Caudate nucleus (tissue), 63 donors: ENCODE measurements at places on chromosomes 16 and 17.

DNA sequence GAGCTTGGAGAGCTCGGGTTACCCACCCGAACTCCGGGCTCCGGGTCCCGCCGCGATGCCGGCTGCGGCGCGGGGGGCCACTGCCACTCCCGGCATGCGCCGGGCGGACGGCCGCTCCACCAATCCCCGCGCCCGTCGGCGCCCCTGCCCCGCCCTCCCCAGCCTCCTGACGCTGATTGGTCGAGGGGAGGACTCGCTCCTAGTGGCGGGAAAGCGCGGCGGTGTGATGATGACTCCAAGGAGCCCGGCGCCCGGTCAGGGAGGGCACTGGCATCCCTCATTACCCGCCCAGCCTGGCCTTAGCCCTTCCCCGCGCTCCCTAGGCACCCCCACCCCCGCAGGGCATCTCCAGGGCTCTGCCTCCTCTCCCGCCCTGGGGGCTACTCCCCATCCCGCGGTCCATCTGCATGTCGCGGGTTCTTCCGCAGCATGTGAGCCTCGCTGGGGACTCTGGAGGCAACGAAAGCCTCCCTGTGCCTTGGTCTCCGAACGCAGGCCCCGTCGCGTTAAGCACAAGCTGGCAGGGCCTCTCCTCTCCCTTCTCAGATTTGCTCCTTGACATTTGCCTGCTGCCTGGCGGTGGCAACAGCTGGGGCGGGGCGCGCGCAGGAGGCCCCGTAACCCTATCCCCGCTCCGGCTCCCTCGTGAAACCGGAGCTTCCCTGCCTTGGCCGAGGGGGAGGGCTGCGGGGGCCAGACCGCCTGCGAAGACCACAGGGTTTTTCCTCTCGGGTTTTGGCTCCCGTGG, 1.7 kb downstream of the ATP2A1 start:
- DNase-seq = peak; percentile 74

GRCh38 chr16:57863434-57864160, 61.3 kb upstream of the KIFC3 start:
- DNase-seq = peak; percentile 11

- no peak for DNase-seq
Observed at GRCh38 chr16:29007730-29008593, 23.1 kb downstream of the LAT start.

GRCh38 chr16:1938316-1938715, 4.7 kb downstream of the MSRB1 start:
- DNase-seq = no peak

- no peak for DNase-seq
Observed at GRCh38 chr16:82601989-82602640, 24.7 kb upstream of the CDH13 start.

DNA sequence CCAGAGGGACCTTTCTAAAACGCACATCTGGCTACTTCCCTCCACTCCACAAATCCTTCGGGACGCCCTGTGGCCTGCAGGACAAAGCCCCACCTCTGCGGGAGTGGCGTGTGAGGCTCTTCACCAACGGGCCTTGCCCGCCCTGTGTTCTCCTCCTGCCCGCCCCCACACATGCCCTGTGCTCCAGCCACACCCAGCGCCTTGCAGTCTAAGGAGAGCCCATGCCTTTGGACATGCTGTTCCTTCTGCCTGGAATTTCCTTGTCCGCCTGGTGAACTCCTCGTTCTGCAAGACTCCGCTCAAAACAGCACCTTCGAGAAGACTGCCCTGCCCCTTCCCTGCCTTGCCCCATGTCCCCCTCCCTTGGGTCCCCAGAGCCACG, 7.4 kb downstream of the ELOB start:
- no peak for DNase-seq

DNA sequence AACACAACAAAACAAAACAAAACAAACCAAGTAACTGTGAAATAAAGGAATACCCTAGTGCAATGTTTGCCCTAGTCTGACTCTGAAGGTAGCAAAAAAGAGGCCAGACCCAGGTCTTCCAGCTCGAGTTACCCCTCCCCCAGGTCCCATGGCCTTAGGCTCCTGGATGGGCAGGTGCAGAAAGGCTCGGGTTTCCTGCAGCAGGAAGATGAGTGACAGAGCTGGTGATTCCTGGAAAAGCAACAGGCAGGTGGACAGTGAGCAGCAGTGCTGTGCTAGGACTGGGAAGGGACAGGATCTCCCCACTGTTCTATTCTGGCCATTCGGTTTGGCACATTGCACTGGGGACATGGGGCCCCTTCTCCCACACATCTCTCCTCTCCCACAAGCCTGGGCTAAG, 42.9 kb upstream of the MRTFB start:
- DNase-seq = no peak

DNA sequence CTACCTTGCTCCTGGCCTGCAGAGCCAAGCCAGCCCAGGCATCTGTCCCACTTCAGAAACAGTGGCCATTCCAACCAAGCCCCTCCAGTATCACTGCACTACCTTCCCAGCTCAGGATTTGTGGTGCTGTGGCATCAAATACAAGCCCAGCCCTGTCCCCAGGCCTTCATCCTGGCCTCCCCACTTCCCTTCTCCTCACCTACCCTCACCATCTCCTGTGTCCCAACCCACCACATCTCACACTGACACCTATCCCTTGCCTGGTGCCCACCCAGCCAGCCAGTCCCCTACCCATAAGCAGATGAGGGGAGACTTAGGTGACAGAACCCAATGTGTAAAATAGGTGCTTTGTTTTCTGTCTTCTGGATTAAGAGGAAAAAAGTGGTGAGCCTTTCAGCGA, 66.0 kb upstream of the CDH5 start:
- no peak for DNase-seq

DNA sequence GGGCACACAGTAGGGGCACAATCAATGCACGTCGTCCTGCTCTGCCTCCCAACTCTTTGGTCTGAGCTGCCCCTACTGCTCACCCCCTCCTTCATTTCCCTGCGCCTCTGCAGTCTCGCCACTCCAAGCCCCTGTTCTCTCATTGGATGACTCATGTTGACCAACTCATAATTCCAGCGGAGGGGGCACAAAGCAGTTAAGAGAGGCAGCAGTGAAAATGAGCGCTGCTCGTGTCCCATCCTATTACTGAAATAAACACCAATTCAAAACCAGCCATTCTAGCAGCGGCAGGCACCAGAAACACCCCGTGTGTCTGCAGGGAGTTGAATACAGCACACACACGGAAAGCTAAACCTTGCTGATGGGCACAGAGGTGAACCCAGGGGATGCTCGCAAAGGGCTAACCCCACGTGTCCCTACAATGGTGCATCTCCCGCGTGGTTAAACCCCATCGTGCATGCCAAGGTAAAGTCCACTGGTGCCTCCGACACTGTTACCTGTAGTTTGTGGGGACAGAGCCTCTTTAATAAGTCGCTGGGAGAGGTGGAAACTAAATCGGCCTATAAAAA, 310.4 kb downstream of the XYLT1 start:
- no peak for DNase-seq

DNA sequence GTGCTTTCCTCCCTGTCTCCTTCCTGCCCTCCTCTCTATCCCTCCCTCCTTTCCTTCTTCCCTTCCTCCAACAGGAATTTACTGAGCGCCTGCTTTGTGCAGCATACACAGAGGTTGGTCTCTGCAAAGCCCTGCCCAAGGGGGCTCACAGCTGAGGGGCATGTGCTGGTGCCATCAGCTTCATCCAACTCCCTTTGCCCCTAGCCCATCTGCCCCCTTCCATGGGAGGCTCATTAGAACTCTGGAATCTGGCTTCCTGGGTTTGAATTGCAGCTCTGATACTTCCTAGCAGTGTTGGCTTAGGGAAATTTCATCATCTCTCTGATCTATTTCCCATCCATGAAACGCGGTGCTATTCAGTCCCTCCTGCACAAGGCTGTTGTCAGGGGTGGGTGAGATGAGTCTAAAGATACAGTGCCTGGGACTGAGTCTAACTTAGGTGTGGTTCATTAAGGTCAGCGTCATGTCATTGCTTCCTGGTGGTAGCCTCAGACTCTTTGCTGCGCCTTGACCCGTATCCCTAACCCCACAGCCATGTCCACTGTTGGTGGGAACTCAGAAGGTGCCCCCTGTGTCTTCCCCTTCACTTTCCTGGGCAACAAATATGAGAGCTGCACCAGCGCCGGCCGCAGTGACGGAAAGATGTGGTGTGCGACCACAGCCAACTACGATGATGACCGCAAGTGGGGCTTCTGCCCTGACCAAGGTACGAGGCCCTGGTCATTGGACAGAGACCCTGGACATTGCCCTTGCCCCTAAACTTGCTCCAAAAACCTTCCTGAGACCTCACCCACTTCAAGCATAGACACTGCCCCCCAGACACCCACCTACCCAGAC, 10.3 kb downstream of the MMP2 start:
- no peak for DNase-seq

DNA sequence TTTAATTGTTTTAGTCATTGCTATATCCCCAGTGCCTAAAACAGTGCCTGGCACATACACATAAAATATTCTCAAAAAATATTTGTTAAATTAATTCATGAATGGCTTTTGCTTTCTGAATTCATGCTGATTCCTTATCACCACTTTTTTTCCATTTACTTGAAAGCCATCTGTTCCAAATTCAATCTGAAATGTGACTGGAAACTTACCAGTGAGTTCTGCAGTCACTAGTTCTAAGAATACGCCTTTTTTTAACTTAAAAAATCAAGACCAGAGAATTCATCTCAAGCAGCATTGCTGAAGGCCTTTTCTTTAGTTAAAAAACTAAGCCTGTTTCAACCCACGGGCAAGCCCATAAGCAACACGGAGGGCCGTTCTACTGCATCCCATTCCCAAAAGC, 114.0 kb upstream of the ERCC4 start:
- DNase-seq = no peak

DNA sequence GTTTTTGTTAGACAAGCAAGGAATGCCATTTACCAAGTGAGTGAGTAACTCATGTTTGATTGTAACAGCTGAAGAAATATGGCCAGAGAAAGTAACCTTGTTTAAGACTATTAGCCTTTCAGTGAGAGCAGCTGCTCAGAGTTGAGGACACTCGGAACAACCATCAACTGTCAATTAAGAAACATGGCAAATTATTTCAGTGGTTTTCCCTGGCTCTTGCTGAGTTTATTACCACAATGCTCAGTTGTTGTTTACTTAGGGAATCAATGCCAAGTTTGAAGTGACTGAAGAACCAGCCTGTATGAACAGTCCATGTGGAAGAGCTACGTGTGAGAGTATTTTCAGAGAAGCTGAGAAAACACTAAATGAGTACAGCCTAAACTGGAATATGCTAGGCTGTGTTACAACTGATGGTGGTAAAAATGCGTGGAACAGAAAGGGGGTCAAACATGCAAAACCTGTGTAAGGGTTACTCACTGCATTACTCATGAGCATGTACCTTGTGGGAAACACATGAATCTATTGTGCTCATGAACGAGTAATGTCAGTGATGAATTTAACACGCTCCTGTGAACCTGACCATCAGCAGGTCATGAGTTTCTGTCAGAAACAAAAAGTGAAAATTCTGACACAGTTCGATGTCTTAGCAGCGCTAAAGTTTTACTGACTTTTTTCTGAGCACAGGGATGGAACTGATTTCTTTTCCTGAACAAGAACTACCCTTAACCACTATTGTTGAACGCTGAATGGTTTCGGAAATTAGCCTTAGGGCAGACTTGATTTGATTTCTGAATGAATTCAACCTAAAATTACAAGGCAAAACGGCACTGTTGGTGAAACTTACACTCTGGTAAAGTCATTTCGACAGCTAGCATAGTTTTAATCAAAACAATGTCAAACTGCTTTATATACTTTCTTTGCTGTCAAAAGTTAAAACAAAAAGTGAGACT, 33.5 kb downstream of the GNA13 start:
- DNase-seq = no peak

GRCh38 chr17:44846206-44846605, 1.5 kb upstream of the HIGD1B start:
- DNase-seq = no peak

GRCh38 chr16:65064131-65064530, 57.7 kb downstream of the CDH11 start:
- DNase-seq = no peak

DNA sequence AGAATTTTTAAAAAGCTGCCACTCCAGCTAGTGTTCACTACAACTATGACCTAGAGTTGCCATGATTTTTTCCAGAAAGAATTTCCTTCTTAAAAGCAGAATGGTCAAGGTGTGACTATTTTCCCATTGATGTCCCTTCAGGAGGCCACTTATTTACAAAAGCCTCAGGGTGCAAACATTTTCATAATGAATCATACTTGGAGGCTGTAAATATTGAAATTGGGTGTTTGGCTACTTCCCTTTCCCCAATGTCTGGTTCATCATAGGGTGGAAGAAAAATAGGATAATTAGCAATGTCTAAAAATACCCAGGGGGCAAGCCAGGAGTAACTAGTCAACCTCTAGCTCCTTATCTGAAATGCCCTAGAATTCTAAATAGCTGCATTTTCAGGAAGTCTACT, 18.8 kb downstream of the AXIN2 start:
- no peak for DNase-seq

GRCh38 chr17:47757386-47757785, 24.4 kb downstream of the TBX21 start:
- DNase-seq = no peak

GRCh38 chr17:2841606-2842005, 45.4 kb downstream of the RAP1GAP2 start:
- DNase-seq = no peak

- DNase-seq = no peak
Observed at GRCh38 chr16:80594756-80595155, 54.0 kb downstream of the DYNLRB2 start.

DNA sequence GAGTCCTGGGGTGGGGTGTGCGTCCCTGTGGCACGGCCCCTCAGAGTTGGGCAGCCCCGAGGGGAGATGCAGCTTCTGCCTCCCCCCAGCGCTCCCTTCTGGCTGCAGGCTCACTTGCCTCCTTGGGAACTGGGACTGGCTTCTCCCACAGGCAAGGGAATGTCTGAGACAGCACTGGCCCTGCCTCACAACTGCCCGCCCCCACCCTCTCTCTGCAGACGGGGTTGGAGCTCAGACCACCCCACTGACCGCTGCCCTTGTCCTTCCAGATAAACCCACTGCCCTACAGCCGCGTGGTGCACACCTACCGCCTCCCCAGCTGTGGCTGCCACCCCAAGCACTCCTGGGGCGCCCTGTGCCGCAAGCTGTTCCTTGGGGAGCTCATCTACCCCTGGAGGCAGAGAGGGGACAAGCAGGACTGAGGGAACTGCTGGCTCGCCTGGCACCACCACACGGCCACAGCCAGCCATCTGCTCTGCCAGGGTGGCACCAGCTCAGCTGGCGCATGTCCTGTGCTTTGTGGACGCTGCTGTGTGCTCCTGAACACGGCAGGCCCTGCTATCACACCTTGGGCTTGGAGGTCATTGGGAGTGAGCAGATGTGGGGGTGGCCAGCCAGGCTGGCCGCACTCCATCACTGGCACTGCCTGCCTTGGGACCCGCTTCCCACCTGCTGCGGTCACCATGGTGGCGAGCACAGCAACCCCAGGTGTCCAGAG, 7.1 kb upstream of the RAB40C start:
- no peak for DNase-seq
